ENCODE measurements at places on chromosomes 2 and 18.

DNA sequence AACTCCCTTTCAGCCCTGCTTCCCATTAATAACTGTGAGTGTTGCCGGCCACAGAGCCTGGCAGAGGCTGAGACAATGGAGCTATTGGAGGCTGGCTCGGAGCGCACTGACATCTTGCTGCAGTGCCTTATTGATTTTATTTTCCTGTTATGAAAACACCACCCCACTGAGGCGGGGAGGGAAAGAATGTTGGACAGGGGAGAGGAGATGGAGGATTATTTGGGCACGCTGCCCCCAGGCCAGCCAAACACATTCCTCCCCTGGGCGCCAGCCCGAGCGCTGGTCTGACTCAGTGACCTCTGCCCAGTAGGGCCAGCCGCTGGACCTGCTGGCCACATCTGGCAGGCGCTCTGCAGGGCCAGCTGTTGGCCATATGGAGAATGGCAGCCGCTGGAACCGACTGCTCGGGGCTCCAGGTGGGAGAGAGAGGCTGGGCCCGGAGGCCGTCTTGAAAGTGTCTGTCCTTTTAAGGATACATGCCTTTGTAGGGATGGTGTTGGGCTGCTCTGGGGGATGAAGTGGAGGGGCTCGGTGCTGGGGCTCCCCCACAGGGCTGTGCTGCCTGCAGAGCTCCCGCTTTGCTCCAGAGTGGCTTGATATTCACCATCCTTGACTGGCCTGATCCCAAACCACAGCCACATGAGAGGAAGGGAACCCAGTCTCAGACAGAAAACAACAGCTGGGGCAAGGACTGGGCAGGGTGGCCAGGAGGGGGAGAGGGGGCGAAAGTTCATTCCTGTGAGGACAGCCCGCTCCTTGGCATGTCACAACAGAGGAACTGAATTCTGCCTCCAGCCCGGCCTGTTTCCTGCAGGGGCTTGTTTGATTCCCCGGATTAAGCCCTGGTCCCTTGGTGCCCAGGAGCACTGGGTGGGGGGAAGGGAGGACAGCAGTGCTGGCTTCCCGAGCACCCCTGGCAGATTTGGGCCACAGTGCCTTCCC, 179.0 kb downstream of the KLHL29 start:
- no peak for DNase-seq

- no peak for DNase-seq
Measured at GRCh38 chr2:12091201-12091806, 344.9 kb downstream of the LPIN1 start.

- no peak for DNase-seq
Measured at GRCh38 chr2:65722028-65722778, 289.8 kb upstream of the SPRED2 start.

GRCh38 chr2:168243061-168243460, 4.3 kb downstream of the STK39 start:
- DNase-seq = no peak

DNA sequence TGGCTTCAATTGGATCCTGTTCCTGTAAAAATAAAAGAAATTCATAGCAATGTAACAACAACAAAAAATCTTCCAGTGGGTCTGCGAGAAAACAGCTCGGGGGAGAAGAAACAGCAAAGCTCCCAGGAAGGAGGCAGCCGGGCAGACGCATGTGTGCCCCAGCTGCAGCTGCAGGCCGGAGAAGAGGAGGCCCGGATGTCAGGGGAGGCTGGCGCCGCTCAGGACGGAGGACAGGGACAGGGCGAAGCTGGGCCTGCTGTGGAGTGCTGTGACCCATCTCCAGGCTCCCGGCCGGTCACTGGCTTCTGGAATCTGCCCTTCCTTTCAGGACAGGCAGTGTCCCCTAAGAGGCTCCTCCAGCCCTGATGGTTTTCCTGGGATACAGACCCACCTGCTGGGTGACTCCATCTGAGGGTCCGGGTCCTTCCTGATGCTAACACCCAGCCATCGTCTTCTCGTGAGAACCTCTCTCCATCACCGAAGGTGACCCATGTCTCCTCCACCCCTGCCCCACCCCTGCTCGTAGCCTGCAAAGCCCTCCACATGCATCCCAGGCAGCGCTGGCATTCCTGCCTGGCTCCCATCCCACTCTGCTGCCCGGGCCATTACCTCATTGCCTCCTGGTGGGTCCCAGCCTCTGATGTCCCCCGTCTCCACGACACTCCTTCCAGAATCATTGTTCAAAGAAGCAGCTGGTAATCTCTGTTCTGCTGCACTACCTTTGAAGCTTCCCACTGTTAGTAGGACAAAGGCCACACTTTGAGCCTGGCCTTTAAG, 145.4 kb upstream of the TWIST2 start:
- DNase-seq = no peak

- DNase-seq = peak; percentile 81
Measured at GRCh38 chr2:159616286-159616701, at the start of gene BAZ2B. Gene BAZ2B, minus strand, starts transcription at chr2:159616548. Its CDS starts 137,829 bp downstream, at chr2:159478719.

DNA sequence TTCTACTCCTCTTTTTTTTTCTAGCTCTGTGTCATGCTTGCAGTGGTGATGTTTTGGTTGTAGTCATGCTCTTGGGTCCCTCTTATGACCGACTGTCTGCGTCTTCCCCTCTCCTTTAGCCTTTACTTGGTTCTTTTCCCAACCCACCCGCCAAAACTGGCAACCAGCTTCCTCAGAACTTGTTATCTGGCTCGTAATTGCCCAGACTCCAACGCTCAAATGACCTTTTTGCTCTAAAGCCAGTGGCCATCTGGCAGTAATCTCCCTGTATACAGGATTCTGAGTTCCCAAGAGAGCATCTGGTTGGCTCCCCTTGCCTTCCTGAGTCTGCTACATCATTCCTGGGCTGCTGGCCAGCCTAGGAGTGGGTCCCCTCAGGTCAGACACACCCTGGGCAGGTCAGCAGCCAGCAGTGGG, 147.2 kb downstream of the MGAT5 start:
- no peak for DNase-seq

DNA sequence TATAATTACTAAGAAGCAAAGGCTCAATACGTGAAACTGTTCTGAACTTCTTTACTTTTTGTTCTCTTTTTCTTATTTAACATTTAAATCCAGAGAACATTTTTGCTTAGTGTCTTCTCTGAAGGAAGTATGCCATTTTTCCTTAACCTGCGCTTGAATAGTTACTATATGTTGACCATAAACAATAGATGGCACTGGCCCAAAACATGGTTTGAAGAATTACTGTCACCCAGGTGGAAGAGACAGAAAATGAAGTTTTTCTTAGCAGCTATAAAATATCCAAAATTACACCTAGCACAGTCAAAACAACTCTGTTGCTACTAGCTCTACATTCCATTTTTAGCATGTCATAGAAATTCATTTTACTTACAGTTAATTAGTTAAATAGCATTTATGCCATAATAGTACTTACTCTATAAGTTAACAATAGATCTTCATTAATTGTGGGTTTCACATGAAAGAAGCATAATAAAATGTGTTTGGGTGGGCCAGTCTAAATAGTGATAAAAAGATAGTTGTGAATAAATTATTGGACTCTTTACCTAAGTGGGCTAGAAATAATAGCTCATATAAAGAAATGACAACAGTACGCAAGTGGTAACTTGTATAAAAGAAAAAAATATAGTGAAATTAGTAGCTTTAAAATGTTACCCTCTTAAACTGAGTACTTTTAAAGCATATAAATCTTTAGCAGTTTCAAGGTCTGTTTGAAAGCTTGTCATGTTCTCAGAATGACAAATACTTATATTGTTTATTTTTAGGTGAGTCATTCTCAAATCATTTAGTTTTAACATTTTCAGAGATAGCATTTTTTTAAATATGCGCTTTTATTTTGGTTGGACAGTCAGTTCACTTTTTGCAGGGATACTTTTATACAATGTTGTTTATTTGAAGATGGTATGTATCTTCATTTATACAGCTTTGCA, 3.7 kb downstream of the ETAA1 start:
- no peak for DNase-seq

GRCh38 chr18:63161761-63162195, 157.8 kb downstream of the BCL2 start:
- peak; percentile 75 for DNase-seq
